NCI-H1105 treated with DMSO at 0.1 percent for 48 hours (cell line): ENCODE measurements at places on chromosomes 12 and 14.

- DNase-seq: no peak
Measured at GRCh38 chr12:105676694-105677093, 346.2 kb downstream of the C12orf75 start.

- no peak for DNase-seq
Measured at GRCh38 chr12:110556705-110557104, 26.4 kb downstream of the PPTC7 start.

DNA sequence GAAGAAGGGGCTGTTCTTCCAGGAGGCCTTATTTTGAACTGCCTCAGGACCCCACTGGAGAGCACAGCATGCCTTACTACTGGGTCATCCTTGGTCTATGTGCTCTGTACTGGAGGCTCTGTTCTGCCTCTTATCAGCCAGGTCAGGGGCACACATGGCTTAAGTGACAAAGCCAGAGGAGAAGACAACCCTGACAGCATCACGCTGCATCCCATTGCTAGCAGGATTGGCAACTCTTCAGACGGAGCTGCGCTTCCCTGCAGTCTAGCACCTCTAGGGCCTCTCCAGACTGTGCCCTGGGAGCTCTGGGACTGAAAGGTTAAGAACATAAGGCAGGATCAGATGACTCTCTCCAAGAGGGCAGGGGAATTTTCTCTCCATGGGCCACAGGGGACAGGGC lies 17.3 kb upstream of the TIGAR start:
- DNase-seq: no peak

DNA sequence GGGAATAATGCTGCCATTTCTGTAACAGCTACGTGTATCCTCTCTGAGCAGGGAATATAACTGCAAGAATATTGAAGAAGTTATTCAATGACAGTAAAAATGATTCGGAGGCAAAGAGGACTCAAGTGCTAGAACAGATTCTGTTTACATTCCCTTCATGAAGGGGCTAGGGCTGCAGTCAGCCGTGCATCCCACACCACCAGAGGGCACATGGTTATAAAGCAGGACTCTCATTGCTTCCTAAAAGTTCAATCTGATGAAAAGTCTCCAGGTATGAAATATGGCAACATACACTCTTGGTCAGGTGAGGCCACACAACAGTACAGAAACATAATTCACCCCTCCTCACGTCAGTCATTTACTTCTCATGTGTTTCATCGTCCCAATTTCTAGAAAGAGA lies 34.0 kb downstream of the TCHP start:
- DNase-seq: no peak

DNA sequence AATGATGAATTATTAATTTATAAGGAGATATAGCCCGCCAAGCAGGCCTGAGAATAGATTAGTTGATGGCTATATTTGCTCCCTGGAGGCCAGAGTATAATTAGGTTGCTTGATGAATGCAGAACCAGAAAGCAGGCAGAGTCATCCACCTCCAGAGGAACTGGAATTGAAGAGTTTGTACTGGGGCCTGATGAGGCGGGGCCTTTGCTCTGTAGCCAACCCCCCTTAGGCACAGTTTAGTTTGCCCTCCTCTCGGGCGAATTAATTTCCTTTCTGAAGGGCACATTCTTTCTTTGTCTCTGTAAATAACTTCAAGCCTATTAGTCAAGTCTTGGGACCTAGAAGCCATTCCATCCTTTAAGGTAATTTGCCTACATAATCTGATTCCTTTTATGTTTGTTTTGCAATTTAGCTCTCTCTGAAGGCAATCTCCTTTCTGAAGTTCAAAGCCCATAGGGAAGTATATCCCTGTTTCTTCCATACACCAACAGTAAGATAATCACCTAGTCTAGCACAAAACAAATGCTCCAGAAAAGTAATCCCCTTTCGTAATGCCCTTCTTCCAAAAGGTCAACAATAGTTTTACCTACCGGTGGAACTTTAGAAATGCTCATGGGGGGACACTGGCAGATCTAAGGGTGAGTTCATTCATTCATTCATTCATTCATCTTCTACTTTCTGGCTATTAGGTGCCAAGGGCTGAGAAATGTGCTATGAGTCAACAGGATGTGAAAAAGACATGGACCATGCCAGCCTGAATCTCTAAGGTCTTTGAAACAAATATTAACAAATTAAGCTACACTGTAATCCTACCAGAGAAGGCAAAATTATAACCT lies 84.8 kb upstream of the NUDT4 start:
- DNase-seq: no peak

GRCh38 chr14:88505621-88506020 lies 49.2 kb downstream of the PTPN21 start:
- peak; percentile 22 for DNase-seq

- DNase-seq: peak; percentile 12
Measured at GRCh38 chr12:85441741-85442140, 161.7 kb downstream of the ALX1 start.
